T-helper 17 cell (primary cell): ENCODE measurements at places on chromosomes 5 and 9.

- no peak for DNase-seq
Measured at GRCh38 chr5:177364159-177364962, 6.6 kb downstream of the RGS14 start.

DNA sequence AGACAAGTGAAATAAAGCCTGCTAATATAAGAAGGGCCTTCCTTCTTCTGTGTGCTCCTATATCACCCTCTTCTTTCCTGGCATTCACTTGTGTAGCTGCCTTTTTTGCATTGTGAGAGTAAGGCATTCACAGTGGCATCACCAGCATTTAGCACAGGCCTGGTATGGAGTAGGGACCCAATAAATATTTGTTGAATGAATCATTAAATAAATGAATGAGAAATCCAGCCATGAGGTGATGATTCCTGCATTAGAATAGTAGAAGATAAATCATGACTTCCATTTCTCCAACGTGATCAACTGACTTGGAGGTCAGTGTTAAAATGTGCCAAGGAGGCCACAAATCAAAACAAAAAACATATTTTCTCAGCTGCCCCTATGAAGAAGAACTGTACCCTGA, 3.9 kb downstream of the PLPPR1 start:
- DNase-seq, result no peak

- DNase-seq, result no peak
Measured at GRCh38 chr5:53424686-53425615, 55.5 kb upstream of the FST start.

GRCh38 chr5:55159763-55160492, at the start of gene GPX8:
Gene GPX8, plus strand, starts transcription at chr5:55160171. Its CDS starts 22 bp downstream, at chr5:55160193.
- DNase-seq, result no peak
